Effector CD8-positive, alpha-beta T cell (primary cell): ENCODE measurements at places on chromosomes 1 and 21.

DNA sequence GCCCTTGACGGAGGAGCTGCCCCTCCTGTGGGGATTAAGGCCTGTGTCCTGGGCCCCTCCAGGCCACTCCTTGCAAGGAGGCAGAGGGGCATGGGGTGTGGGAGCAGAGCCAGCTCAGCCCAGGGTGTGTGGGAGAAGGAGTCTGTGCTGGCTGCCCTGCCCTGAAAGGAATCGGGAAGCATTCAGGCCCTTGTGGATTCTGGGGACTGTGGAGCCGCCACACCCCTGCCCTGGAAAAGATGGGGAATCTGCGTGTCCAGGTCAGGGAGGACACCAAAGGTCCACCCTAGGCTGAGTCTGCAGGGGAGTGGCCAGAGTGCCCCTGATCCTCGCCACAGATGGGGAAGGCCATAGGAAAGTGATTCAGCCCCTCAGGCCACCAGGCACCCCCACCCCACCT lies 16.5 kb upstream of the PRDM16 start:
- no peak for DNase-seq

GRCh38 chr1:40822890-40823289 lies 39.3 kb downstream of the CITED4 start:
- no peak for DNase-seq

GRCh38 chr21:39686646-39687468 lies 58.1 kb upstream of the IGSF5 start:
- DNase-seq: no peak

DNA sequence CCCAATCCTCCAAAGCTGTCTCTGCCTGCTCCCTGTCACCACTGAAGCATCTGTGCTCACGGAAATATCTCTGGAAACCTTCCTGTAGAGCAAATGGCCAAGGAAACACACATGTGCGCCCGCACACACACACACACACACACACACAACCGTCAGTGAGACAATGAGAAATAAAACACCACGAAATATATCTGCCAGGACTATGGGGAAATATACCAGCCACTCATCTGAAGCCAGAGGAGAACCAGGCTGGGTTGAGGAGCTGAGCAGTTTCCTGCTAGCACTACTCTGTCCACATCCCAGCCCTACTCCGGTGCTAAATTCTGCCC lies 25.1 kb upstream of the PLXNA2 start:
- no peak for DNase-seq

DNA sequence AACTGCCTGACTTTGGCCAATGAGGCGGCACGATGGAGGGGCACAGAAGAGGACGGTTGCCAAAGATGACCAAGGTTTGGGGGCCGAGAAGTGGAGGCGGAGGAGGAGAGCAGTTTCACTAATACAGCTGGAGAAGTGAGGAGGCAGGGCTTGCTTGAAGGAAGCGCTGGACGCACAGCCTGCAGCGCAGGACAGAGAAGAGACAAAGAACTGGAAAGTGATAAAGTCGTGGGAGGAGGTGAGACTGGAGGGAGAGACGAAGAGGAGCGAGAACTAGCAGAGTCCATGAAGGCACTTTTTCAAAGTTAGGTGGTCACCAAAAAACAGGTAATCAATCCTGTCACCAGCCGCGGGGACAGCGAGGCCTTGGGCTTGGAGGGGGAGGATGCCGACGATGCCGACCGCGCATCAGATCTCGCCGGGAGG lies 771 bp downstream of the PACC1 start:
- DNase-seq: no peak

DNA sequence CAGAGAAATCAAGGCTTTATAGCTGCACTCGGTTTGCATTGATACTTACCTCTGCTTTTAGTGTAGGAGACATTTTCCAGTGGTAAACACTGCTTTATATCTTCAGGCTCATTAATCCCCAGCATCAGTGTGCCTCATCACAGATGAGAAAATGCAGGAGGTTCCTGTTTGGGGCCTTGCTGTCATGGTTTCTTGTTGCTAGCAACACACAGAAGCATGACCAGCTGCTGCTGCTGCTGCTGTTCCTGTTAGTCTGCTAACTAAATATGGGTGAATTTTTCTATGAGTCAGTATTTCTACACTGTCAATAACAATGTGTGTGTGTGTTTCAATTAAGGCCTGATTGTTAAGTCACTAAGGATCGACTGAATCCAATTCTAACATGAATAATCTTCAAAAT lies 85.8 kb upstream of the RGS1 start:
- DNase-seq: no peak

GRCh38 chr1:50328552-50328951 lies 94.7 kb downstream of the DMRTA2 start:
- DNase-seq: no peak

DNA sequence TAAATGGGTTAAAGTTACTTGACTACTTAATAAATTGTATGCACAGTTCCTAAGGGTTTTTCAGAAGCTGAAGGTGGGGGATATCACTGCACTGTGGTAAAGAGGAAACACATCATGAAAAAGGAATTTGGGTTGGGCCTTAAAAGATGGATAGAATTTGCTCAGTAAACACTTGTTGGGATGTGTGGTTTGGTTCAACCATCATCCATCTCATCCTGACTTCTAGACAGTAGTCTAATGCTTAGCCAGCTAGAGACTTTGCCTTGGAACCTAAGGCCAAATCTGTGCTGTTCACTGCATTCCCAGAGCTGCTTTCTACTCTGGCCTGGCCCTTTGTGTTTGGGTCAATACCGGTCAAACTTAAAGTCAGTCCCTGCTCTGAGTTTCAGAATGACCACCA lies 30.6 kb downstream of the LY9 start:
- no peak for DNase-seq

- DNase-seq: no peak
These were observed 776 bp upstream of the CADM3 start for GRCh38 chr1:159170639-159171038.

DNA sequence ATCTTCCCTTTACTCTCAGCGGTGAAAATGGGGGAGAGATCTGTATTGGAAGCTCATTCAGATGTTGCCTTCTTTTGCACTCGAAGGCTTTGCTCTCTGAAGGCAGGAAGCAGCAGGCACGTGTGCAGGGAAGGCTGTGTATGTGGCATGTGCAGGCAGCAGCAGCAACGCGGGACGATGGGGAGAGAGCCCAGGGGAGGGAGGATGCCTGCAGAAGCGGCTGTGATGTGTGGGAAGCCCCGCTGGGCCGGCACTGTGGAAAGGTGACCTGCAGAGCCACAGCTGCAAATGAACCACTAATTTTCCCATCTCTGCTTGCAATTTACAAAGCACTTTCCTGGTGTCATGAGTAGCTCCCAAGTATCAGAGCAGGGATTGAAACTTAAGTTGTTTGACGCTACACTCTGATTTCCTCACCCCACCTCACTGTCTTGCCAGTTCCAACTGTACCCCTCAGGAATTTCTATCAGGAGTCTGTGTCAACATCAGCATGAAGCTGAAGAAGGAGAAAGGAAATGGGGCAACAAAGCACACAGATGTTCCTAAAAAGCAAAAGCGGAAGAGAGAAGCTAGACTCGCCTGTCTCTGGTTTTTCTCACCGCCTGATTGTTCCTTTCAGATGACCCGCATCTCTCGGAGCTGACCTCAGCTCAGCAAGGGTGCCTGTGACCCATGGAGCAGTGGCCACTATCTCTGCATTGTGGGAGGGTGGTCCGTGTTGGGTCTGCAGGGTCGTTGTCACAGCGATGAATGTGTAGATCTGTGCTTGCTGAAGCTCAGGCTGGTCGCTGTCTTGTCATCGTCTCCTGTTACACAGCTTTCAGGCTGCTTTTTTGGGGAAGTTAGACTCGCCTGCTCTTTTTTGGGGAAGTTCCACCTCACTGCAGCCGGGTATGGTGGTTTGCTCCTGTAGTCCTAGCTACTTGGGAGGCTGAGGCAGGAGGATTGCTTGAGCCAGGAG lies 156.1 kb downstream of the KIF26B start:
- DNase-seq: no peak
